ENCODE measurements at places on chromosomes 16 and 17. TPM values are rescaled to one million over a fixed set of nuclear protein-coding genes. Genes with fewer than 3 reads are reported as not detected.
A peak's percentile ranks its signal among the peaks of the same experiment; 100 is the strongest.

- no peak for DNase-seq
Observed at GRCh38 chr17:19703106-19703827, 13.1 kb downstream of the SLC47A2 start.

DNA sequence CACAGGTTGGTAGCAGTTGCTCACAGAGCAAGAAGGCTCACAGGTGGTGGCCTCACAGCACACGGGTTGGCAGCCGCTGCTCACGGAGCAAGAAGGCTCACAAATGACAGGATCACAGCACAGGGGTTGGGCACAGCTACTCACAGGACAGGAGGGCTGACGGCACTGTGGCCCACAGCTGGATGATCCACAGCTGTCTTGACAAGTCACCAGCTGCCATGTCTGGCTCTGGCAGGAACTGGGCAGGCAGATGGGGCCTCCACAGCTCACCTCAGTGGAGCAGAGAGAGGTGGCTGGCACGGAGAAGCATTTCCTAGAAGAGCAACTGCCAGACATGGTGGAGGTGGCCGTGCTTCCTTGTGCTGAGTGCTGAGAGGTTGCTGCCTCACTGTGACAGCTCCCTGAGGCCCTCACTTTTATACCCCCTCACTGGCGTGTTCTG, at the start of gene KRTAP16-1:
Gene KRTAP16-1, minus strand, starts transcription at position 392 of the 442 bp plus-strand sequence. Its CDS starts 56 bp downstream, at position 336.
- DNase-seq = peak; percentile 57

- no peak for DNase-seq
Observed at GRCh38 chr17:56912105-56912999, 1.5 kb downstream of the TRIM25 start.

- no peak for DNase-seq
Observed at GRCh38 chr17:76872874-76873221, 4.6 kb downstream of the MGAT5B start.

GRCh38 chr16:85274924-85275323, 162.7 kb upstream of the CIBAR2 start:
- DNase-seq = no peak

GRCh38 chr17:40374821-40375498, 10.4 kb upstream of the GJD3 start:
- no peak for DNase-seq

DNA sequence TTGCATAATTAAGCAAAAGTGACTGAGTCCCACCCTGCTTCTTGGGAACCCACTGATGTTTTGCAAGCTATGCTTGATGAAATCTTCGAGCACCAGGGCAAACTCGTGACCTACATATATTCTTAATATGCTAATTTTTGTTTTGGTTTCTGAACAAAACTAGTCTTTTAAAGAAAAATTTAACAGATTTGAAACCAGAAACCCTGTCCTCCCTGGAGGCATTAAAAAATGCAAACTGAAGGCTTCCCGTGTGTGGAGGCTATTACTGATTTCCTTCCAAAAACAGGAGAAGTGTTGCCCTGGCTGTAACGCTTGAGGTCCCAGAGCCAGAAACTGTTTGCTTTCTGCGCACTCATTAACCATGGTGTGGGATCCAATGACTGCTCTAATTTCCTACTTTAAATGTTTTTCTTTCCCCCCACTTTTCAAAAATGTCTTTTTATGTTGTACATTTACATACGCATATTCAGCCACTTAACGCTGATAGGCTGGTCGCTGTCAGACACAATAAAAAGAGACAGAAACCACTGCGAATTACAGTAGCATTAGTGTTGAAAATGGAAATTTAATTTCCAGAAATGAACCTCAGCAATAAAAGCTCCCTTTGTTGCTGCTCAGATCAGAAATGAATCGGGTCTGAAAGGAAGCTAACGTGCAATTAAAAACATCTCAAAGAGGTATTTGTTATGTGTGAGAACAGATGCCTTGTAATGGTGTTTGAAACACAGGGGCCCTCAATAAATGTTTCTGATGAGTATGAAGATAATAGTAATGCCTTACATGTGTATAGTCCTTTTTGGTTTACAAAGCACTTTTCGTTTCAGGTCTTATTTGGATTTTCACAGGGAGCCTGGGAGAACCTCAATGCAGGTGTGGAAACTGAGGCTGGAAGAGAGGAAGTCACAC, 39.9 kb upstream of the IRX6 start:
- no peak for DNase-seq

DNA sequence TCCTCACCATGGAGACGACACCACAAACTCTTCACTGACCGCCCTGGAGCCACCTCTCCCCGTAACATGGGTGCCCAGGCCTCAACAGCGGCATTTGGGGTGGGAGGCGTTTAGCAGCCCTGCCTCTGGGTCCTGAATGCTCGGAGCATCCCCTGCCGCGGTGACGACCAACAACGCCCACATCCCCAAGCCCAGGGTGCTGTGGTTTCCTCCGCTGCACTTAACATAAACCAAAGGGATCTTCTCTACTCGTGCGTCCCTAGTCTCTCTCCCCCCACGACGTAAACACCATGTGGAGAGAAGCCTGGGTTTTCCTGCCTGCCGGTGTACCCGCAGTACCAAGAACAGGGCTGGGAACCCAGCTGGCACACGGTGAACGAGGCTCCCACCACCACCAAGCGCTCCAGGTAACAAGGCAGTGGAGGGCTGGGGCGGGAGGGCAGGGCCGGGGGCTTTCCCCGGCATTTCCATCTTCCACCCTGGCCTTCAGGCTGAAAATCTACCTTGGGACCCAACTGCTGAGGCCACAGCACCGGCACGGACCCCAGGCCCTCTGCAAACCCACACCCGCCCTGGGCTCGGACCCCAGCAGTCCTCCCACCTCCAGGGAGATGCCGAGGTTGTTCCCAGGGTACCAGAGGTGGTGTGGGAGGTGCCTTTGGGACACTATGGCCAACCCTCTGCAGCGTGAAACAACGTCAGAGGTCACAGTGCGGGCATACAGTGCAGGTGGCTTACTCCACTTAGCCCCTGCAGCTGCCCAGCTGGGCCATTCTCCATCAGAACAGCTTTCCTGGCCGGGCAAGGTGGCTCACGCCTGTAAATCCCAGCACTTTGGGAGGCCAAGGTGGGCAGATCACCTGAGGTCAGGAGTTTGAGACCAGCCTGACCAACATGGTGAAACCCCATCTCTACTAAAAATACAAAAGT, 54.3 kb downstream of the TIMM22 start:
- peak; percentile 7 for DNase-seq

GRCh38 chr17:75031972-75032719, 14.6 kb downstream of the ATP5PD start:
- peak; percentile 45 for DNase-seq

DNA sequence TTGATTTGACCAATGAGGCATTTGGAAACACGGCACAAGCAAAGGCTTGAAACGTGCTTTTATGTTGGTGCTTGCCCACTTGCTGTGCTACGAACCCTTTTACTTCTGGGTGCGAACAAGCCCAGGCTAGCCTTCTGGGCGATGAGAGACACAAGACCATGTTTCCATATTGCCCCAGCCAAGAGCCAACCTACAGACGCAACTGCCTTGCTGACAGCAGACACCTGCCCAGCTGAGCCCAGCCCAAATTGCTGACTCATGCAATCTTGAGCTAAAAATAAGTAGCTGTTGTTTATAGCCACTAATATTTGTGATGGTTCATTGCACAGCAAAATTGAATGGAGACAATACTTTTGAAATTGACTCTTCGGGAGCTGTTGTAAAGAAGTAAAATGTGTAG, 464.5 kb downstream of the WWOX start:
- no peak for DNase-seq

GRCh38 chr16:27838536-27839175, 224.9 kb downstream of the GSG1L start:
- no peak for DNase-seq

- DNase-seq = no peak
Observed at GRCh38 chr17:9646546-9646885, 1.2 kb downstream of the USP43 start.

DNA sequence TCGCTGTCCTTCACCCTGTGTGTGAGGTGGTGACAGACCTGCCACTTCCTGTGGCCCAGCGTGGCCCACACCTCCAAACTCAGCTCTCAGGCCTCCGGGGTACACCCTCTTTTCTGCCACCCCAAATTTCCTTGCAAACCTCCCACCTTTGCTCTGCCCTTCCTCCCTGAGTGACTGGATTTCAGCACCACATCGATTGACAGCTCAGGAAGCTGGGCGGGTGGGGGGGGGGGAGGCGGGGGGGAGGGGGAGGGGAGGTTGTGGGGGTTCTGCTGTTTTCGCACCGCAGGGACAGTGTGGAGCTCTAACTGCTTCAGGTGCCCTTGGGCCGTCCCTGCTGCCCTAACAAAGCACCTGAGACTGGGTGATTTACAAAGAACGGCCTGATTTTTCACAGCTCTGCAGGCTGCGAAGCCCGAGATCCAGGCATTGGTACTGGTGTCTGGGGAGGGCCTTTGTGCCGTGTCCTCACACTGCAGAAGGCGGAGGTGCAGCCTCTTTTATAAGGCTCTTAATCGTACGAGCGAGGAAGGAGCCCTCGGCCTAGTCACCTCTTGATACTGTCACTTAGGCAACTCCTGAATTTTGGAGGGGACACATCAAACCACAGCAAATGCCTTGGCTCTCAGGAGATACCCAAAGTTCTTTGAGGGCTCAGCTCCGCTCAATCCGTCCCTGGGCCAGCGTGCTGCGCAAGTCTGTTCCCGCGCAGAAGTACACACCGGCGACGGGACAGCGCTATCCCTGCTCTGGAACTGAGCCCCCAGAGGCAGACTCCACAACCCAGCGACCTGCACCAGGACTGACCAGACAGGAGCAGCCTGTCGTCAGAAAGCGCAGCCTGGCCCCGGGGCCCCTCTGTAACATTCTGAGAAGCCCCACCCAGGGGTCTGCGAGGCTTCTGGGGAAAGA, 3.6 kb downstream of the NDUFAF8 start:
- peak; percentile 20 for DNase-seq

DNA sequence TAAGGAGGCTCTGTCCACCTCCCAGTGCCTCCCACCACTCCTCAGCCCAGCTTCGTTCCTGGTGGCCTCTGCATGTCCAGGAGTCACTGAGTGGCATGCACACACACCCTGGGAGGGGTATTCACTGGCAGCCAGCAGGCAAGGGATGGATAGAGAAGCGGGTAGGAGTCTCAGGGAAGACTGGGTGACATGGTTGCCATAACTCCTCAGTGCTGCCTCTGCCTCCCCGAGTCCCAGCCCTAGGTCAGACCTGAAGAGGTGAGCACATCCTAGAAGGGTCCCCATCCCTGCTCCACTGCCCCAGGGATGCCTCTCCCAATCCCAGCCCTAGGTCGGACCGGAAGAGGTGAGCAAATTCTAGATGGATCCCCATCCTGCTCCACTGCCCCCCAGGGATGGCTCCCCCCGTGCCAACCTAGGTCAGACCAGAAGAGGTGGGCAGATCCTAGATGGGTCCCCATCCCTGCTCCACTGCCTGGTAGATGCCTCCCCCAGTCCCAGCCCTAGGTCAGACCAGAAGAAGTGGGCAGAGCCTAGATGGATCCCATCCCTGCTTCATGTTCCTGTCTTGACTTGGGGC, 197.0 kb downstream of the IRF8 start:
- DNase-seq = no peak

DNA sequence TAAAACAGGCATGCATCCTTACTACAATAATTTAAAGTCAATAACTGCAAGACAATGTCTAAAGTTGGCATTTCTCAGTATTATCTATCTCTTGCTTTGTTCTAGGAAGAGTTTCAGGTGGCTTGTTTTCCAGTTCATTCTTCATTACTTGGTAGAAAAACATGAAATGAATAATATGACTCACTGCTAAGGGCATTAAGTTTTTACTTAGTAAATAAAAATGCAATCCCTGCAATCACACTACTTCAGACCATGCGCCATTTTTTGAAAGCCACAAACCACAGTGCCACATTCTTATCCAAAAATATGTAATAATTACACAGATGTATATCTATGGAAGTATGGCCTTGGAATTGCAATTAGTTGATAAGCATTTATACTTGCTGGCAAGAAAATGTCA, 55.4 kb downstream of the CREBBP start:
- peak; percentile 17 for DNase-seq

- no peak for DNase-seq
Observed at GRCh38 chr16:84810518-84811273, 9.1 kb upstream of the CRISPLD2 start.

- no peak for DNase-seq
Observed at GRCh38 chr17:47427985-47428384, 102.9 kb upstream of the NPEPPS start.

The KRTAP16-1 gene
- 0.17 TPM for polyA plus RNA-seq

The GALR2 gene
- polyA plus RNA-seq = 0.18 TPM

The CDRT15 gene
- polyA plus RNA-seq = not detected

The MYH1 gene
- polyA plus RNA-seq = not detected

The CA7 gene
- polyA plus RNA-seq = 0.25 TPM

The CCDC200 gene
- not detected for polyA plus RNA-seq

The USH1G gene
- not detected for polyA plus RNA-seq

The SYNGR3 gene
- polyA plus RNA-seq = 4.6 TPM

The KRTAP9-4 gene
- not detected for polyA plus RNA-seq
